ENCODE measurements at places on chromosomes 3 and 15.

GRCh38 chr15:98758224-98758623, 109.9 kb downstream of the IGF1R start:
- DNase-seq: no peak

GRCh38 chr3:127735767-127736693, 63.3 kb downstream of the ABTB1 start:
- DNase-seq: no peak

DNA sequence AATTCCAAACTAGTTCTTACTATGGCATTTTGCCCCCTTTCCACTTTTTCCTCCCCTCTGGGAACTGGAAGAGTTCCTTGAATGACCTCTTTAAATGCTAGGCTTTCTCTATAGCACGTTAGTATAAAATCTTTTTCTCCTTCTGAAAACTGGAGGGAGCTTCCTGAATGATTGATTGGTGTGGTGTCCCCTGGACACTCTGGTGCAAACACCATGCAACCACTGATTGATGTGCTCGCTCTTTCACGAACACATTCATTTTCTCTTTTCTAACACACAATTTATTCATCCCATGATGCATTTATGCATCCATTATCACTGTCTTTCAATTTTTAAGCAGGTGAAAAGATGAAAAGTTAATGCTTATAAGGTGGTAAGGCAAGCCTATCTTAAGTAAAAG, 159.1 kb upstream of the NANOGP8 start:
- DNase-seq: no peak

- DNase-seq: peak; percentile 90
Measured at GRCh38 chr3:184568924-184569829, 7.6 kb downstream of the EPHB3 start.

- DNase-seq: no peak
Measured at GRCh38 chr15:64236156-64236894, 73.5 kb upstream of the PPIB start.

- peak; percentile 15 for DNase-seq
Measured at GRCh38 chr15:50906954-50907600, 1.4 kb upstream of the AP4E1 start.

DNA sequence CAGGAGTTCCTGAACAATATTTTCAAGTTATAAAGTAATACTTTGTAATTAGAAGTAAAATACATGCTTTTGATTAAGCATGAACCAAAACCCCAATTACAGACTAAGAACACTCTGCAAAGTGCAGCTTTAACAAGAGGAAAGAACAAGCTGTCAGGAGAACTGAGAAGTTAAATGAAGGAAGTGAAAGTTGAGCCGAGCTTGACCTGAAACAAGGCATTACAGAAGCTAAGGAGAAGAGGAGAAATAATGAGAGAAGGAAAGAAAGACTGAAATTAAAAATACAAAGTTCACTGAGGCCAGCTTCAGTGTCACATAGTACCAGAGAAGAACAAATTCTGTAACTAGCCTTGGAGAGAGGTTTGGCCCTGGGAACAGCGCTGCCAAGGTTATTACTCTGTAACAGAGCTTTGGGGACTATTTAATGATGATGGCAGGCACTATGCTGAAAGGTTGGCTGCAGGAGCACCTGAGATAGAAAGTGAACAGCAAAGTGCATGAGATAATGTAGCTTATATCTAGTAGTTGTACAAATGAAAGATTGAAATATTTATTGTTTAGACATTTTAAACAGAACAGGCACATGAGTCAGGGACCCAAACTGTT, 241.9 kb upstream of the PEX5L start:
- no peak for DNase-seq

- no peak for DNase-seq
Measured at GRCh38 chr3:195697582-195698324, 23.0 kb upstream of the MUC20 start.

Data from SK-N-SH (cell line).